ENCODE measurements at places on chromosomes 3 and 15. TPM values are rescaled to one million over a fixed set of nuclear protein-coding genes. Genes with fewer than 3 reads are reported as not detected.

WDR49 gene
- total RNA-seq: 1.4 TPM

KNL1 gene
- total RNA-seq: 22.6 TPM

MESP2 gene
- not detected for total RNA-seq

MEGF11 gene
- 0.15 TPM for total RNA-seq

AP2M1 gene
- 239 TPM for total RNA-seq

C3orf52 gene
- 6.5 TPM for total RNA-seq

SEMA5B gene
- total RNA-seq: not detected

MAP6D1 gene
- 1.8 TPM for total RNA-seq

A4GNT gene
- not detected for total RNA-seq

COL6A6 gene
- not detected for total RNA-seq

TAGLN3 gene
- 0.31 TPM for total RNA-seq

FRMD5 gene
- total RNA-seq: 14.2 TPM

Data from melanocyte of skin (primary cell).